Uterus (tissue), 4 donors: ENCODE measurements at places on chromosomes 16 and 17. TPM values are rescaled to one million over a fixed set of nuclear protein-coding genes. Genes with fewer than 3 reads are reported as not detected.

GRCh38 chr17:77649717-77650211 lies 308.7 kb upstream of the TNRC6C start:
- no peak for DNase-seq

- no peak for DNase-seq
Observed at GRCh38 chr17:8249621-8250500, 772 bp downstream of the PFAS start.

- no peak for DNase-seq
Observed at GRCh38 chr16:77637940-77638339, 84.4 kb upstream of the NUDT7 start.

DNA sequence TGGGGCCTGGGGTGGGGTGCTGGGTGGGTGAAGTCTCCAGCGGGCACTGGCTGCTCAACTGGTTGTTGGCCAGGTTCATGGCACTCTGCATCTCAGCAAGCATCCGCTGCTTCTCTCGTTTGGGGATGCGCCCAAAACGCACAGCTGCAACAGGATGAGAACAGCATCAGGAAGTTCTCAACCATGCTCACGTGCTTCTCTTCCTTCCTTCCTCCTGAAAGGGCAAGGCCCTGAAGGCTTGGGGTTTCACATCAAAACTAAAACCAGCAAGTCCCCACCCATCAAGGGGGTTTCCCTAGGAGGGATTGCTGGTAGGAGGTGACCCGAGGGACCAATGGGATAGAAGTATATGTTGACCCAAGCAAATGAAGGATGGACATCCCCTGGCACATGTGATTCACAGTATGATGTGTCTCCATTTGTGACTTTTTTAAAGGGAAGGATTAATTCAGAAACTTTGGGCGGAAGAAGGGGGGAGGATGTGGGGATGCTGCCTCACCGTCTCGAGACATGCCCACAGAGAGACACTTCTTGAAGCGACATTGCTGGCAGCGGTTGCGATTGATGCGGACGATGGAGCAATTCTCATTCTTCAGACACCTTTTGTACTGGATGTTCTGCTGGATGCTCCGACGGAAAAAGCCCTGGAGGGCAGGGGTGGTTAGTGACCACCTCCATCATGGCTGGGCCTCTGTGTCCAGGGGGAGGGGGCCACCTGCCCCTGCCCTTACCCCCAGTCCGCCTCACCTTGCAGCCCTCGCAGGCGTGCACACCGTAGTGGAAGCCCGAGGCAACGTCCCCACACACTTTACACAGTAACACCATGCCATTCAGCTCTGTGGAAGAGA lies 4.2 kb downstream of the NR1D1 start:
- peak; percentile 49 for DNase-seq

- no peak for DNase-seq
Observed at GRCh38 chr16:12545297-12545610, 258.4 kb downstream of the CPPED1 start.

GRCh38 chr16:27314161-27314723 lies 468 bp downstream of the IL4R start:
- peak; percentile 76 for DNase-seq

- DNase-seq: no peak
Observed at GRCh38 chr16:84505249-84506187, 1.1 kb upstream of the MEAK7 start.

- DNase-seq: no peak
Observed at GRCh38 chr17:75647921-75648320, 14.7 kb downstream of the SMIM5 start.

DNA sequence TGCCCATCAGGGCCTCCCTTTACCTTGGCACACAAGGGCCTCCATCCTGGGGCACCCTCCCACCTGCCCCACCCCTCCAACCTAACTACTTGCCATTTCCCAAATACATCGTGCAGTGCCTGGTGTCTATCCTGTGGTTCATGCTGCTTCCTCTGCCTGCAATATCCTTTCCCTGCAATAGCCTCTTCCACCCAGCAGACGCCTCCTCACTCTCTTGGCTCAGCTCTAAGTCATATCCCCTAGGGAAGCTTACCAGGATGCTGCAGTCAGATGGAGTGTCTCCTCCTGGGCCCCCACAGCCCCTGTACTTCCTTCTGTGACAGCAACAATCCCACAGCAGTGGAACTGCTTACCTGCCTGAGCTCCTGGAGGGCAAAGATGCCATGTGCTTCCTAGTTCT lies 36.7 kb downstream of the CCDC182 start:
- DNase-seq: no peak

GRCh38 chr16:87628940-87629339 lies 26.6 kb downstream of the JPH3 start:
- no peak for DNase-seq

GRCh38 chr16:15963307-15963910 lies 14.0 kb downstream of the ABCC1 start:
- no peak for DNase-seq

GRCh38 chr17:48995974-48996721 lies 1.0 kb upstream of the IGF2BP1 start:
- DNase-seq: no peak

DNA sequence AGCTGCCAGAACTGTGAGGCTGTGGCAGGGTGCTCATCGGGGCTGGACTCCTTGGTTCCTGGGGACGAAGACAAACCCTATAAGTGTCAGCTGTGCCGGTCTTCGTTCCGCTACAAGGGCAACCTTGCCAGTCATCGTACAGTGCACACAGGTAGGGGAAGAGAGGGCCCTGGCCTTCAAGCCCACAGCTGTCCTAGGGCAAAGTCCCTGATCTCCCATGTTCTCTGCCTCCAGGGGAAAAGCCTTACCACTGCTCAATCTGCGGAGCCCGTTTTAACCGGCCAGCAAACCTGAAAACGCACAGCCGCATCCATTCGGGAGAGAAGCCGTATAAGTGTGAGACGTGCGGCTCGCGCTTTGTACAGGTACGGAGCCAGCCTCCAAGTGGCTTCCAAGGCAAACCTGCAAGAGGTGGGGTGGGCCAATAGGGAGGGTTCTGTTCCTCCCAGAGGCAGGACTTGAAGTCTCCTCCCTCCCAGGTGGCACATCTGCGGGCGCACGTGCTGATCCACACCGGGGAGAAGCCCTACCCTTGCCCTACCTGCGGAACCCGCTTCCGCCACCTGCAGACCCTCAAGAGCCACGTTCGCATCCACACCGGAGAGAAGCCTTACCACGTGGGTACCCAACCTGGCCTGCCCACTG lies 3.7 kb downstream of the BCL6B start:
- no peak for DNase-seq

- DNase-seq: peak; percentile 61
Observed at GRCh38 chr16:1154291-1154886, 1.5 kb downstream of the CACNA1H start.

DNA sequence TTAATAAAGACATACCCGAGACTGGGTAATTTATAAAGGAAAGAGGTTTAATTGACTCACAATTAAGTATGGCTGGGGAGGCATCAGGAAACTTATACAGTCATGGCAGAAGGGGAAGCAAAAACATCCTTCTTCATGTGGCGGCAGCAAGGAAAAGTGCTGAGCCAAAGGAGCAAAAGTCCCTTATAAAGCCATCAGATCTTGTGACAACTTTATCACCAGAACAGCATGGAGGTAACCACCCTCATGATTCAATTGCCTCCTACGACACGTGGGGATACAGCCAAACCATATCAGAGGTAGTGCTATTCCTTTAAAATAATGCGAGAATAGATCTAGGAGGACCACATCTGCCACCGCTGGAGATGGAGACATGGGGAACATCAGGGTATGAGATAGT lies 9.0 kb downstream of the C16orf54 start:
- DNase-seq: no peak

GRCh38 chr17:77054936-77055335 lies 85.8 kb upstream of the SEC14L1 start:
- no peak for DNase-seq

GRCh38 chr16:72753881-72754280 lies 294.0 kb downstream of the ZFHX3 start:
- DNase-seq: no peak

DNA sequence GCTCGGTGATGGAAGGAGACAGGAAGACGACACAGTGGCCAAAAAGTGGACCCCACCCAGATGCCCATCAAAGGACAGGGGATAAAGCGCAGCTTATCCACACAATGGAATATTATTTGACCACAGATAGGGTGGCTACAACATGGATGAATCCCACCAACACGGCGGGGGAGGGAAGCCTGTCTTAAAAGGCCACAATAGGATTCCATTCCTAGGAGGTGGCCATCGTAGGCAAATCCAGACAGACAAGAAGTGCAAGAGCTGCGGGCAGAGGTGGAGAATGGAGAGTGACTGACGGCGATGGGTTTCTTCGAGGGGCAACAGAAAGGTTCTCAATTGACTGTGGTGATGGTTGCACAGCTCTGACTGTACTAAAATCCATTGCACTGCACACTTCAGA lies 16.0 kb downstream of the SLC38A8 start:
- no peak for DNase-seq

- no peak for DNase-seq
Observed at GRCh38 chr16:59356709-59357108, 622.6 kb upstream of the GOT2 start.

DNA sequence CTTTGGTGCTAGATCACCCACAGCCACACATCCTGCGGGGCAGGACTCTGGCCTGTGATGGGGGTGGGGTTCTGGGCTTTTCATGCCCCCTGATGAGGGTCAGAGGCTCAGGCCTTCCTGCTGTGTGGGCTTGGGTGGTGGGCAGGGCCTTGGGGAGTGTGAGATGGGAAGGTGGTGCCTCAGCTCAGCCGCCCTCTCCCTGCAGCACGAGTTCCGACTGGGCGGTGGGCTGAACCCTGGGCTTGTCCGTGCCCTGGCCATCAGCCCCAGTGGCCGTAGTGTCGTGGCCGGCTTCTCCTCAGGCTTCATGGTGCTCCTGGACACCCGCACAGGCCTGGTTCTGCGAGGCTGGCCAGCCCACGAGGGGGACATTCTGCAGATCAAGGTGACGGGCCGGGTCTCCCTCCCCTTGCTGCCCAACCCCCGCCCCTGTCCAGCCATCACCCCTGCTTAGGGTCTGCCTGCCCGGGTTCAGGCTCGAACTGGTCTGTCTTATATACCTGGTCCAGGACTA lies 6.8 kb upstream of the SERPINF2 start:
- DNase-seq: no peak

DNA sequence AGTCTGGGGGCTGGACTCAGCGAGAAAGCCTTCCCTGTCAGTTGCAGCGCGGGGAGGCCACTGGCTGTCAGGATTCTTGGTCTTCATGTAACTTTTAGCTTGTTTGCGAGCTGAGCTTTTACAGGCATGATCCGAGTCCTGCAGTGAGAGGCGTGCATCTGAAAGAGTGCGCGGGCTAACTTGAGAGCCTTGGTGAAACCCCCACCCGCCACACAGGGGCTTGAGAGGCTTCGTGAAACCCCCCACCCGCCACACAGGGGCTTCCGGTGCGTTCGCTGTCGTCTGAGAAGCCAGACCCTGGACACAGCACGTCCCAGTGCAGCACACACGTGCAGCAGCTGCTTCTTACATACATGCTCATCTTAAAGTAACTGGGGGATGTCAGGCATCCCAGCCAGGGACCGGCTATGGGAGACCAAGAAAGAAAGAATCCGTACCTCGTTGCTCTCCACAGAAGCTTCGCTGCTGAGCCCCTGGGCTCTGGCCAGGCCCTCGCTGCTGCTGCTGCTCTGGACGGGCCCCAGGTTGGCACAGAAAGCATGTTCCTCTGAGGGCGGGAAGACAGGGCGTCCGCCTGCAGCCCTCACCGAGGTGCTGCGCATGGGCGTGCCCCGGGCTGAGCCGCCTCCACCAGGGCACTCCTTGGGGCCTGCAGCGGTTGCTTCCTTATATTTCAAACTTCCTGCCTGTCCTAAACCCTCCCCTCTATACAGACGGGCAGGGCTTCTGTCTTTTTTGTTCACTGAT lies 7.8 kb downstream of the NUDT16L1 start:
- no peak for DNase-seq

Gene ALOX15B
- not detected for total RNA-seq

Gene STX1B
- 2.4 TPM for total RNA-seq

Gene CA7
- not detected for total RNA-seq

Gene EFNB3
- 0.59 TPM for total RNA-seq

Gene LPO
- not detected for total RNA-seq

Gene INCA1
- not detected for total RNA-seq

Gene GPRC5C
- total RNA-seq: 34.0 TPM

Gene MAP3K14
- 4.4 TPM for total RNA-seq

Gene IL21R
- total RNA-seq: not detected
